Activated CD8-positive, alpha-beta memory T cell treated with anti-CD3 and anti-CD28 coated beads for 1 hour (primary cell): ENCODE measurements at places on chromosomes 12 and 14.

GRCh38 chr12:65016881-65017650, 104.0 kb downstream of the WIF1 start:
- no peak for DNase-seq

DNA sequence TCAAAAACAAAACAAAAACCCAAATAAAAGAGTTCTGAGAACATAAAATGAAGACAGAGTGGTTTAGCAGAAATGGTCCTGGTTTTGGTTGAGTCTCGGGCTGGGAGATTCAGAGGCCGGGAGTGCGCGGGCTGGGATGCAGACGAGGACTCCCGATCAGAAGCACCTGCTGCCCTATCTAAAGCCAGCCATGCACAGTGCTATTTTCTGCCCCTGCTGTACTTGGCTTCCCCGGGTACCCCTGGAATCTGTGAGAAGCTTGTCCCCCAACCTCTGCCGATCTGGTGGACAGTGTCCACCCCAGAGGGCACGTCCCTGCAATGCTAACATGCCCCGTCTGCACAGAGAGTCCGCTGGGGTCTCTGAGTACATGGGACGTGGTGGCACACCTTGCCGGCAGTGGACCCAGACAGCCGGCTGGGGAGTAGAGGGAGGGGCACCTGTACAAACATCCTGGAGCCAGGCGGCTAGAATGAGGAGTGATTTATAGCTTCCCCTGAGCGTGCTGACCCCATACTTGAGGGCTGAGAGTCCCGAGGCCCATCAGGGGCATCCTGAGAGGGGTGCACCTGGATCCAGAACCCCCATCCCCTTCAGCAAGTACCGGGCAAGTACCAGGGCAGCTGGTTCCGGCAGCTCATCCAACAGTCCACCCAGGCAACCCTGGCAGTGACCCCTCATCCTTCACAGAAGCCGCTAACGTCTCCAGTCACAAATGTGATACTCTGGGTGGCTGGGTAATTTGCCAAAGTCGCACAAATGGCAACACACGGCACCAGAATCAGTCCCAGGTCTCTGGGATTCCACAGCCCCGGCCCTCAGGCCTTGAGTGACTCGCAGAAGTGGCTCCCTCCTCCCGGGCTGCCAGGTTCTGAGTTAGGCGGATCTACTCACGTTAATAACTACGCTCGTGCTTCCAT, 37.1 kb downstream of the CHGA start:
- DNase-seq: no peak

DNA sequence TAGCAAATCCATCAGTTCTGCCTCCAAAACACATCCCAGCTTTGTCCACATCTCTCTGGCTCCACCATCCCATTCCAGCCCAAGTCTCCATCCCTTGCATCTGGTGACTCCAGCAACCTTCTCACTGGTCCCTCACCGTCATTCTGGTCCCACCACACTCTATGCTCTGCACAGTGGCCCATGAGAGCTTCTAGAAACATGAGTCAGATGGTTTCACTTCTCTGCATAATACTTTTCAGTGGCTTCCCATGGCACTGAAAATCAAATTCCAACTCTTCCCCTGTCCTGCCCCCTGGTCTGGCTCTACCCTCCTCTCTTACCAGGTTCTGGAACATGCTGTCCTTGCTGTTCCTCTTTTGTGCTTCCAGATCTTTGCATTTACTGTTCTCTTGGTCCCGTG, 17.2 kb upstream of the C12orf76 start:
- no peak for DNase-seq

DNA sequence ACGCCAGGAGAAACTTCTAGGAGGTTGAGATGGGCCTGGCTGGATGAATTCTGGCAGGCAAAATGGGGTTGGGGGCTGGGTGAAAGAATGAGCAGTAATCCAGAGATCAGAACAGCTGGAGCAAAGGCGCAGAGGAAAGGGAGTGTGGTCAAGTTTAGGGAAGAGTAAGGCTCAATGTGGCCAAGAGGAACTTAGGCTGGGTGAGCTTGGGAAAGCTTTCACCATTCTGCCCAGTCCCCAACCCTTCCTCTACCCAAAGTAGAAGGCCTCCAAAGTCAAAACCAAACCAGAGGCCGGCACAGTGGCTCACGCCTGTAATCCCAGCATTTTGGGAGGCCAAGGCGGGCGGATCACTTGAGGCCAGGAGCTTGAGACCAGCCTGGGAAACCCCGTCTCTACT, 10.2 kb upstream of the RABGGTA start:
- DNase-seq: no peak

DNA sequence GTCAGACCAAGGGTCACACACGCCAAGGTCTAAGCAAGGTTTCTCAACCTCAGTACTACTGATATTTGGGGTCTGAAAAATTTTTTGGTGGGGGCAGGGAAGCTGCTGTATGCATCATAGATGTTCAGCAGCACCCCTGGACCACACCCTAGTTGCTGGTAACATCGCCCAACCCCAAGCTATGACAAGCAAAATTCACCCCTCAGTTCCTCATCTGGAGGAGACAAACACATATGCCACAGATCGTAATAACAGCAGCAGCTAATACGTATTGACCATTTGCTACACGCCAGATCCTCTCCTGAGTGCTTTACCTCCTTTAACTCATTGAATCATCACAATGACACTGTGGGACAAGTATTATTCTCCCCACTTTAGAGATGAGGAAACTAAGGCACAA, 46.4 kb downstream of the ACTN1 start:
- DNase-seq: no peak
